CD4-positive, alpha-beta T cell (primary cell): ENCODE measurements at places on chromosomes 7 and 10. TPM values are rescaled to one million over a fixed set of nuclear protein-coding genes. Genes with fewer than 3 reads are reported as not detected.

Gene GBX1
- not detected for total RNA-seq

Gene CASD1
- total RNA-seq: 16.5 TPM

Gene TMEM229A
- not detected for total RNA-seq

Gene GDF10
- total RNA-seq: 0.22 TPM

Gene PARD3
- 0.53 TPM for total RNA-seq

Gene HABP2
- total RNA-seq: not detected

Gene ATOH7
- not detected for total RNA-seq
